ENCODE measurements at places on chromosomes 6 and 20.

- DNase-seq: no peak
Observed at GRCh38 chr6:112986321-112986720, 639.2 kb downstream of the RFPL4B start.

DNA sequence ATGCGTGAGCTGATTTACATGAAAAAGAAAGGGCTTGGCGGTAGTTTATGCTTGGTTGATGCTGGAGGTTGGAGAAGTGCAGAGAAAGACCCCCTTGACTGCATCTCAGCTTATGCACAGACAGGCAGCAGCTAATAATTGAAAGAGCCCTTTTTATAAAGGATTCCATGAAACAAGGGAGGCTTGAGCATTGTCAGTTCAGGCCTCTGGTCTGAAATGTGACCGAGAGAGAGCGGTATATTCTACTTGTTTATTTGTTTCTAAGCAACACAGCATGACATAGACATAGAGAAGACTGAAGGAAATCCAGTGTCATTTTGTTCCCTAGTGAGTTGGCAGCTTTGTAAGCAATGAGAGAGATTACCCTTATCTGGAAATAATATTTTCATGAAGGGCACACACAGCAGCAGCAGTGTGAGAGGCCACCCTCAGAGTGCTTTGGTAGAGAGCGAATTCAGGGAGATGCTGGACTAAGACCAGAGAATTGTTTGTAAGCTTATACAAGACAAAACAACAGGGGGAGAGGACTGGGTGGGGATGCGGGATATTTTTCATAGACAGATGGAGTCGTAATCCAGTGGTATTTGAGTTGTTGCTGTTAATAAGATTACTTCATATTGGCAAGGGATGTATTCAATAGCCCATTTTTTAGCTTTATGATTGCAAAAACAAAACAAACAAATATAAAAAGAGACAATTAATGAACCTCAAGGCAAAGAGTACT lies 34.6 kb upstream of the LAMA2 start:
- DNase-seq: no peak

DNA sequence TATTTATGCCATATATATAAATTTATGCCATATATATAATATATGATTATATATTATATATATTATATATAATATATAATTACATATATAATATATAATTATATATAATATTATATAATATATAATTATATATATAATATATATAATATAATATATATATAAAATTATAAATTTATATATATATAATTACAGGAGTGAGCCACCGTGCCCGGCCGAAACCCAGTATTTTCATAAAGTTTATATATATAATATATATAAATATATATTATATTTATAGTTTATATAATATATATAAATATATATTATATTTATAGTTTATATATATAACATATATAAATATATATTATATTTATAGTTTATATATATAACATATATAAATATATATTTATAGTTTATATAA lies 31.6 kb downstream of the NKX2-4 start:
- DNase-seq: no peak

DNA sequence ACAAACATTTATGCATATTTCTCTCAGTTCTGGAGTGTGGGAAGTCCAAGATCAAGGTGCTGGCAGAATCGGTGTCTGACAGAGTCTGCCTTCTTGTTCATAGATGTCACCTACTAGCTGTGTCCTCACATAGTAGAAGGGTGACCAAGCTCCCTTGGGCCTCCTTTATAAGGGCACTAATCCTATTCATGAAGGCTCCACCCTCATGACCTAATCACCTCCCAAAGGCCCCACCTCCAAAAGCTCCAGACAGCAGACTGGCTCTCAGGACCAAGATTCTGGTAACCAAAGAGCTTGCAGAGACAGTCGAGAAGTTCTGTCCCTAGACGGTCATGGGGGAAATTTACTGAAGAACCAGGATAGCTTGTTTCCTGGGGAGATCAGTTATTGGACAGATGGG lies 139.1 kb downstream of the COL9A1 start:
- DNase-seq: no peak

DNA sequence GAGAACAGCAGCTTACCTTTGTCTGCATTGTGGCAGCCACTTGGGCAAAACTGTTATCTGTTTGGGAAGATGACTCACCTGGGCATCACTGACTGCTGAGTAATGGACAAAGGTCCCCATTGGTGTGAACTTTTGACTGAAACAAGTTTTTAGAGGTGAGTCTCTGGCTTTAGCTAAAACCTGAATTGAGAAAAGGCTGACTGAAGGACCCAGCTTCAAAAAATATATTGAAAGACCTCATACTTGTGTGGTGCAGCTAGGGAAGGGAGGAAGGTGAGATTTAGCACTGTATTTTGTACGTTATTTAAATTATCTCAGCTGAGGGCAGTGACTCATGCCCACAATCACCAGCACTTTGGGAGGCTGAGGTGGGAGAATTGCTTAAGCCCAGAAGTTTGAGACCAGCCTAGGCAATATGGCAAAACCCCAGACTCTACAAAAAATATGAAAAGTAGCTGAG lies 4.5 kb upstream of the CITED2 start:
- DNase-seq: no peak

- DNase-seq: no peak
Observed at GRCh38 chr6:90409700-90410099, 113.1 kb upstream of the BACH2 start.

- DNase-seq: no peak
Observed at GRCh38 chr6:113147544-113147943, 709.6 kb upstream of the MARCKS start.

DNA sequence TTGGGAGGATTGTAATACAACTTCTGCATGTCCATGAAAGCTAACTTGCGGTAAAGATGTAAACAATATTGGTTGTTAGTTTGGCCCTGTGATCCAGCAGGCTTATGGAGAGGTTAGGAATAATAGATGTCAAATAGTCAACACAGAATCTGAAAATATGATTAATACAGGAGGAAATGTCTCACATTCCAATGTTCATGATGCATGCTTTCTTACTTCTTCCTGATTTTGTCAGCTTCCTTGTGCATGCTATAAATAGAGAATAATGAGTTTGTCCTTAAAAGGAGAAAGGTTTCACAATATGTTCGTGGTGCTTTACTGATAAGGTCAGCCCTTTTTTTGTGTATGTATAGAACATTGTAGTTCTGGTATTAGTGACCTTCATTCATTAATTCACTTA lies 136.7 kb downstream of the MMUT start:
- no peak for DNase-seq

- DNase-seq: no peak
Observed at GRCh38 chr20:62475027-62475771, 596 bp downstream of the GATA5 start.

- DNase-seq: no peak
Observed at GRCh38 chr20:56689852-56690485, 60.9 kb downstream of the TFAP2C start.

- no peak for DNase-seq
Observed at GRCh38 chr6:123000244-123000770, 4.3 kb downstream of the CLVS2 start.

GRCh38 chr6:9515633-9516606 lies 899.0 kb downstream of the TFAP2A start:
- no peak for DNase-seq

- DNase-seq: no peak
Observed at GRCh38 chr20:32450484-32451061, 92.4 kb downstream of the ASXL1 start.

GRCh38 chr6:131058236-131058635 lies 4.8 kb downstream of the EPB41L2 start:
- DNase-seq: no peak

GRCh38 chr6:144710207-144710606 lies 425.1 kb downstream of the UTRN start:
- DNase-seq: no peak

DNA sequence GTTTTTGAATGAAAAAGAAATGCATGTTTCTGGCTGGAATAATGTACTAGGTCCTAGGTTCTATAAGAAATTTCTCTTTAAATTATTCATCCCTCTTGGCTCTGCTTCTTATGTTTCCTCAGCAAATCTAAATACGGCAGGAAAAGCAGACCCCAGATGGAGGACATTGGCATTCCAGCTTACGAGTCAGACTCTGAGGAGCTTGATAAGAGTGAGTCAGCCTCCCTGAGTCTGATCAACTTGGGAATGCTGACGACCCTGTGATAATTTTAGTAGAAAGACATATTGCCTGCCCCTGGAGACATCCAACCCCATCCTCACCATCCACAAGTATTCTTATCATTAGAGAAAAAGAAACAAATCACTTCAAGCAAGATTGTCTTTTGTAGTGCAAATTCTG lies 509.7 kb upstream of the MARCKS start:
- DNase-seq: no peak

DNA sequence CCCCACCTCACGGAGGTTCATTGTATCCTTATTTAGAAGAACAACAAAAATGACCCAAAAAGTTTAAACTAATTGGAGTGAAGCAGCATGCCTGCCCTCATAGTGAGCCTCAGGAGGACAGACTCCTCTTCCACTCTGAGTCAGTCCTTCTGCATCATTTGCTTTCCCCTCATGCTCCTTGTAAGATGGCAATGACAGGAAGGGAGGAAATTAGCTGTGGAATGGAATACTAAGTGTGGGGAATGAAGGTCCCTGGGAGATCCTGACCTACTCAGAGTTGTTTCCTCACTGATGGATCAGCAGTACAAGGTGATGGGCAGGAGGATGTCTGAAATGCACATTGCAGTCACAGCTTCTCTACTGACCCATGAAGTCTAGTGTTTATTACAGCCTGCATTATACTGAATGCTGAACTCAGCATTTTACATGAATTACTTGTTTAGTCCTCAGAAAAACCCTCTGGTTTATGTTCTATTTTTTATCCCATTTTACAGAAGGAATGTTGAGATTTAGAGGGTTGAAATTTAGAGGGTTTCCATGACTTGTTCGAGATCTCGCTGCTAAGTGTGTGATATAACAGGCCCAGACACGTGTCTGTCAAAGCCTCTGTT lies 212.0 kb upstream of the PCSK2 start:
- DNase-seq: no peak

DNA sequence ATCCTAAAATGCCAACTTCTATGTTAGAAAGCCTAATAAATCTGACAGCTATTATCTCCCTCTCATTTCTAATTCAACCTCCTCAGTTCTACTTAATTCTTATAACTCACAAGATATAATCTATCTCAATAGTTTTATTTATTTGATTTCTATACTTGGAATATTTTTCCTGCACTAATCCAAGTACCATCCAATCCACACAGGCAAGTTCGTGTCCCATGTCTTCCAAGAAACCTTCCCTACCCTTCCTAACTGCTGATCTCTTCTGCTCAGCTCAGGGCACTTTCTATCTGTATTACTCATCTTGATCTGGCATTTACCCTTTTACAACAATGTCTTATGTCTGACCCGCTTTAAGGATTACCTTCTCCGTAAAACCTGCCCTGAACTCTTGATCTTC lies 18.2 kb downstream of the NCOA5 start:
- no peak for DNase-seq

DNA sequence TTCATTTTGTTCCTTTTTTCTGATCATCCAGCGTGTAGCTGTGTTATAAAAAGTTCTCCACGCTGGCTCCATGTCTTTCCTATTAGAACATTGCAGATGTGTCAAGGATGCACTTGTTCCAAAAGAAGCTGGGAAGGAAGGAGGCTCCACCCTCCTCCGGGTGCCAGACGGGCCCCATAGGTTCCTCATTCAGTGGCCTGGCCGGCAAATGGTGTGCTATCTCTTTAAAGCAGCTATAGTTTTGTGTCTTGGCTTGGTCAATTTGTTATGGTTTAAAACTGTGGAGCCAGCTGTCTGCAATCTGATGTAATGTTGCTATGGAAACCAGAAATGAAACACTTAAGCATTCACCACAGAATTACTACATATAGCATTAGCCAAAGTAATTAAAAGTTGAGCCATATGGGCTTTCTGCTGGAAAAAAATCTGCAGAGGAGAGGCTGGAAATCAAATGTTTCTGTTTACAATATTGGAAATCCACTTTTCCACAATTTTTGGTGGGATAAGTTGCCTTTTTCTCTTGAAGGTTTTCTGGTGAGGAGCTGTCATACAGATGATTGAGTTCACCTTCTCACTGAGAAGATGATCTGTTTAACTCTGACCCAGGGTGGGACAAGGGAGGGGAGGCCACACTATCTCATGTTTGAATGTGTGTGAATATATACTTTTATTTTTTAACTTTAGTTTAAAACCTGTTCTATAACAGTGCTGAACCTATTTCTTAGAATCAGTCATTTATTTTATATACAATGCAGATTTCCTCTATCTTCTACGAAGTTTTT lies 167.4 kb downstream of the SASH1 start:
- DNase-seq: no peak

- DNase-seq: no peak
Observed at GRCh38 chr6:169592558-169592957, 109.3 kb downstream of the WDR27 start.

DNA sequence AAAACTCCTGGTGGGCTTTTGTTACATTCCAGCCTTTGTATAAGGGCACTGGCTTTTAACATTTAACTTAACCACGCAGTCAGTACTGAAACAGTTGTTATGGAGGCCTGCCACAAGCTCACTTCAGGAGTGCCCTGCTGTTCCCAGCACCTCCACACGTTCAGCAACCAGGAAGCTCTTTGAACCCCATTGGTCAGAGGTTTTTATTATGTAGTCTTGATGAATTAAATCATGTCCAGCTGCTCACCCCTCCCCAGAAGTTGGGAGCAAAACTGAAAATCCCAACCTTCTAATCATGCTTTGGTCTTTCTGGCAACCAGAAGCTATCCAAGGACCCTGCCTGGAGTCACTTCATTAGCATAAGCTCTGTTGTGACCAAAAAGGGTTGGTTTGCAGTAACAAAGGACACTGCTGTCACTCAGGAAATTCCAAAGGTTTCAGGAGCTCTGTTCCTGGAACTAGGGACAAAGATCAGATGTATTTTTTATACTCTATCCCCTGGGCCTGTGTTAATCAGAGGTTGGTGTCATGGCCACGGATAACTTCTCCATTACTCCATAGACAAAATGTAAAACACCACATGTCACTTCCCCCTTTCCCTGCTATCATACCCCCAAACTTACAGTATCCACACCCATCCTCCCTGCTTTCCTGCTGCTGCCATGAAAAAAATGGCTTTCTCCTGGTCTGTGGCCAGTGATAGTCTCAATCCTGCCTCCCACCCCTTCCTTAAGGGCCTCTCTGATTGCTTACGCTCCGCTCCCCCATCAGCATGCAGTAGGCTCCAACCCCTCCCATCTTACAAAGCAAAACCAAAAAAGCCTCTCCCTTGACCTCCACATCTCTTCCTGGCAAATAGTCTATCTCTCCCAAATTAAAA lies 3.1 kb downstream of the ARMC12 start:
- DNase-seq: no peak

- no peak for DNase-seq
Observed at GRCh38 chr6:20696676-20697075, 162.4 kb downstream of the CDKAL1 start.

DNA sequence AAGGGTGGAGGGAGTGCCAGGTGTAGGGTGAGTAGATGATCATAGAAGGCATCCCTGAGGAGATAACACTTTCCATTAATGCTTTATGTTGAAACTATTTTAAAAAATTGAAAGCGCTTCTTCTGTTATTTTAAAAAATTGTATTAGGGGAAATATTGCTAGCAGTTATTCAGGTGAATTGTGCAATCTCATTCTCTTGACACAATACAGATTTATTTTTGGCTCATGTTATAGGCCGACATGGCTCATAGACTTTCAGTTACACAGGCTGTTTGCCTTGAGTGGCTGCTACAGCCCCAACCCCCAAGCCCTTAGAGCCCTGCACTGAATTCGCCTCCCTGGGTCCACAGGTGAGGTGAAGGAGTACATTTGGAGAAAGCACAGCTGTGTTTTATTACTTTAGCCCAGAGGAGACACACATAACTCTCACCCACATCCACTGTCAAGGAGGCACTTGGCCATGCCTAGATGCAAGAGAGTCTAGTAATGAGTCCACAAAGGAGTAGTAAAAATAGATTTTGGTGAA lies 228.2 kb downstream of the RFPL4B start:
- no peak for DNase-seq

- DNase-seq: no peak
Observed at GRCh38 chr6:47380251-47380650, 70.5 kb upstream of the TNFRSF21 start.
